ENCODE measurements at places on chromosomes 5 and 9.

GRCh38 chr5:9207817-9208418, 338.0 kb downstream of the SEMA5A start:
- no peak for DNase-seq

GRCh38 chr5:53355931-53356330, 124.5 kb upstream of the FST start:
- DNase-seq, result no peak

GRCh38 chr5:175542966-175543235, 64.5 kb downstream of the SFXN1 start:
- no peak for DNase-seq

DNA sequence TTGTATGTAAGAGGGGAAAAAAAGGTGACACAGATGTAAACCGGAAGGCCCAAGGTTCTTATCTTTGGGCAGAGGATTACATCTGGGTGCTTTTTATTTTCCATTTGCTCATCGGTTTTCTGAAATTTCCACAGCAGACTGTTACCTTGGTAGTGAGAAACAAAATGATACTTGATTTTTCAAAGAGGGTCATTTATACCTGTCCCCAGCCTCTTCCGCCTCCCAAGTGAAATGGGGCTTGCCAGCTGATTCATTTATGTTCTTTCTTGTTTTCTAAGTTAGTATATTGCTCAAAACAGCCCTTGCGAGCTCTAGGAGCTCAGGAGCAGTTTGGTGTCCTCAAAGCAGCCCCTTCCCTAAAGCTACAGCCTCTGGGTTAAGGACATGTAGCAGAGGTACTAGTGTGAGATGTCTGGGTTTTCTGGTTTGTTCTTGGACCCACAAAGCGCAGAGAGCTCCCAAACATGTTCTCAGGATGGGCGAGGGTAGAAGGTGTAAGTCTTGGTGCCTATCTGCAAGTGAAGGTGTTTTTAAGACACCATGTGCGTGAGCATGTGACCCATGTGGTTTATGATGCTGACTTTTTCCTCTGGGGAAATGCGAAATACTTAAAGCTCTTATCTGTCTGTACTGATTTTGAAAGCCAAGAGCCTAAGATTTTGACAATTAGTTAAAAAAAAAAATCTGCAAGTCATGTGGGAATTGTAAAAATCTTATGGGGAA, 38.3 kb downstream of the DAPK1 start:
- no peak for DNase-seq

DNA sequence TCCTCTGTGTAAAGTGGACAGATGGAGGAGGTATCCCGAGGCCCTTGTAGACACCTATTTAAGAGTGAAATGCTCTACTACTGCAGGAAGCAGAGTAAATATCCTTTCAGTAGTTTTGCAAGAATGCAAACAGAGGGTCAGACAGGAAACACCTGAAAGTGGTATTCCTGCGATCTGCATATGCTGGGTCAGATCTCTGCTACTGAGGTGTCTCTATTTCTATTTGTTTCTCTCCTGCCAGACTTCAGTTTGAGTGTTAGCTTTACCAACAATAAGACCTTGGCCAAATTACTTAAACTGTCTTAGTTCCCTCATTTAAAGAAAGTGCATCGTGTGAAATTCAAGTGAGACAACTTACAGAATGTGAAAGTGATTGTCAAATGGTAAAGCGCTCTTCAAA, 47.6 kb downstream of the JAKMIP2 start:
- no peak for DNase-seq

DNA sequence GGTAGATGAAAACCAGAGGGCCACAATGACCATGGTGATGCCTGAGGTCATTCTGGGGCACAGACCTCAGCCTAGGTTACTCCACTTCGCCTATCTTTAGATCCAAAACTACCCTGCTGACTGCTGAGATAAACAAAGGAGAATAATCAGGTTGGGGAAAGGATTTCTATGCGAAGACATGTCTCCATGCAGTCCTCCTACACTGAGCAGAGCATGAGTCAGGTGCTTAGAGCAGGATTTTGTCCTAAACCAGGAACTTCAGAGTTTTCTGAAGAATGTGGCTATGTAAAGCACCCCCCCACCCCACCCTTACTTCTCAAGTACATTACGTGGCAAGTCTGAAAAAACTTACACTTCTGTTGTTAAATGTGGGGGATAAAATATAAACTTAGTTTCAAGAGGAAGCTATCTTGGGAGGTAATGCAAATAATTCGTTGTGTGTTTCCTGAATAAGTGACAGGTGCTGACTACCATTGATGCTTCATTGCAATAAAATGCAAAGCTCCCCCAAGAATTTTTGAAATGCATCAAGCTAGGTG, 19.4 kb downstream of the PDCD1LG2 start:
- DNase-seq, result no peak

- DNase-seq, result no peak
These were observed 94.5 kb upstream of the EFNA5 start for GRCh38 chr5:107764976-107765804.

- no peak for DNase-seq
These were observed 29.8 kb downstream of the CD274 start for GRCh38 chr9:5479994-5480694.

- DNase-seq, result no peak
These were observed 377.1 kb downstream of the ACTL7B start for GRCh38 chr9:108478431-108479332.

- DNase-seq, result no peak
These were observed 2.7 kb downstream of the CDC42SE2 start for GRCh38 chr5:131266370-131267060.

Data from stimulated activated CD8-positive, alpha-beta memory T cell treated with anti-CD3 and anti-CD28 coated beads, Interleukin-7, amount 100 ng/mL, for 48 hours (primary cell).